Stimulated activated CD4-positive, alpha-beta T cell treated with anti-CD3 and anti-CD28 coated beads, Interleukin-1b, Interleukin-23, amount 100 ng/mL, for 1 hour (primary cell): ENCODE measurements at places on chromosomes 1 and 21.

DNA sequence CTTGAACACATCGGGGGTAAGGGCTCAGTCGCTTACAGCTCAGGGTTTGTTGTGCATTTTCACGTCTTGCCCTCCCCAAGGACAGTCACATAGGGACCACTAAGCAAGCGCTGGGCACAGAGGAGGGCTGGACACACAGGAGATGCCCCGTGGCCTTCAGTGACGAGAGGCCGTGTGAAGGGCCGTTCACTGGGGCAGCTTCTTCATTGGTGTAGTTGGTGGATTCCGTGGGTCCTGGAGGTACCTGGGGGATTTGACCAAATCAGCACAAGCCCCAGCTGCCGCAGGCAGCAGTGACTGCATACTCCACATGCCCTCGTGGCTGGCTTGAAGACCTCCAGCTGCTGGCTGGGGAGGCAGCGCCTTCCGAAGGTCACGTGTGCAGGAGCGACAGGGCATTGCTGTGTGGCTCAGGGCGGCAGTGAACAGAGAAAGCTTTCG is 100.8 kb upstream of the C1orf174 start:
- no peak for DNase-seq

DNA sequence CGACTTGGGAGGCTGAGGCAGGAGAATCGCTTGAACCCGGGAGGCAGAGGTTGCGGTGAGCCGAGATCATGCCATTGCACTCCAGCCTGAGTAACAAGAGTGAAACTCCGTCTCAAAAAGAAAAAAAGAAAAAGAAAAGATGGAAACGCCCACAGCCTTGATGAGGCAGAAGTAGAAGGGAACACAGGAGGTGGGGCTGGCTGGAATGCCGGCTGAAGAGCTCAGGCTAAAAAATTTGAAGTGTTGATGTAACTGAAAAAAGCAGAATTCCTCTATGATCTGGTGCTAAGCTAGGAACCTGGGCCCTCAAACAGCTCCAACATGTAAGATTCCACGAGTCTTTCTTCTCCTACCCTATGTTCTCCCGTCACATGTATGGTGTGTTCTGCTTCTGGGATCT is 53.6 kb downstream of the SLC66A1 start:
- no peak for DNase-seq

- DNase-seq = no peak
Observed at GRCh38 chr1:109392037-109392787, 5.5 kb downstream of the SORT1 start.

- DNase-seq = no peak
Observed at GRCh38 chr1:18249631-18250030, 142.0 kb downstream of the IGSF21 start.

DNA sequence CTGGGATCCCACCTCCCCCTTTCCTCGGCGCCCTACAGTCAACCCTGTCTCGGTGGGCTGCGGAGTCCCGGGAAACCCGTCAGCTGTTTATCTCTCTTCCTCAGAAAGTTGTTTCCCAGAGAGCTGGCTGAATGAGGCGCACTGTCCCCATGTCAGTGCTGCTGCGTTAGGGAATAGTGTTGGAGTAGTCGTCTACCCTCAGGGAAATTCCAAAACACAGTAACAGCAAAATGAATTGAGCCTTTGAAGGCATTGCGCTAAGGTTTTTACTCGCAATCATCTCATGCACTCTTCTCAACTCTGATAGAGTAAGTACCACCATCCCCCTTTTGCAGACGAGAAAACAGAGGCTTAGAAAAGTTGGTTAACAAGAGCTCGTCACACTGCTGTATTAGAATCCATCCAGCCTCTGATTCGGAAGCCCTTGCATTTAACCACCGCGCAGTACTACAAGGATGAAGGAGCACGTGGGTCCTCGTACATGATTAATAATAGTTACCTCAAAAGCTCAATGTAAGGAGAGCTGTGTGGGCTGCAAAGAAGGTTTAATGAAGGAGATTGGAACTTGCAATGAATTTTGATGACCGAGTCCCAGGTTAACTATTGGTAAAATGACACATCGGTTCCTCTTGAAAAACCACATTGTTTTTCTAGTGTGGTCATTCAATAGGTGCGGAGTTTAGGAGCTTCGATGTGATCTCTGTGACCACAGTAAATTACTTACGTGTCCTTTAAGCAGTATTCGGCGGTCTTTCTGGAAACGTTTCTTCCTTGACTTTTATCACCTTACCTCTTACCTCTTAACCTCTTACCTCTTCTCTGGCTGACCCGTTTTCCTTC is 788 bp upstream of the EDEM3 start:
- no peak for DNase-seq

DNA sequence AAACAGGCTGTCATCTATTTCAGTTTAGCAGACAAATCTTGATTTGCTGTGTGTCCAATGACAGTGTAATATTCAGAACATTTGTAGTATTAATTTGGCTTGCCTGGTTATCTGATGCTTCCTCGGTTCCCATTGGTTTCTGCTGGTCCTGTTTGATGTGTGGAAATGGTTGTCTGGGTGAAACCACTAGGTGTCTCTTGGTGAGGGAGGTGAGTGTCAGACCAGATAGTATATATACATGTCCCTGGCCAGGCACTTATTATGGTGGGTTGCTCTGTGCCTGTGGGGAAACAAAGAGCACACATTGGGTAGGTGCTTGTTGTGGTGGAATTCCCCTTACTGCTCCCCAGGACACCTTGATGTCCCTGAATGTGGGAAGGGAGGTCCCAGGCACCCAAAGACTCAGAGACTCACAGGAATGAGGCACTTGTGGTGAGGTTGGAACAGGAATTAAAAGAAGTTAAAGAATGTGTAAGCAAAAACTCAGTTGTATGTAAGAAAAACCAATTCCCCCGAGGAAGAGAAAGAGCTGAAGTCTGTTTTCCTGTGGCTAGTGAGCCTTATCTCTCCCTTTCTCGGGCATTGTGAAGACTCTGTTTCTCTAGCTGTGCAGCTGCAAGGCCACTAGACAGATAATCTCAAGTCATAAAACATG is 1519.1 kb downstream of the BRINP3 start:
- DNase-seq = no peak

GRCh38 chr21:36541721-36542139 is 61.8 kb upstream of the CLDN14 start:
- DNase-seq = no peak

GRCh38 chr1:241611063-241611462 is 29.1 kb downstream of the CHML start:
- no peak for DNase-seq

GRCh38 chr1:25549273-25550154 is 6.1 kb downstream of the LDLRAP1 start:
- DNase-seq = peak; percentile 54

GRCh38 chr1:34831721-34832246 is 27.8 kb downstream of the SMIM12 start:
- no peak for DNase-seq

- no peak for DNase-seq
Observed at GRCh38 chr1:1176931-1177330, 3.3 kb downstream of the TTLL10 start.

- no peak for DNase-seq
Observed at GRCh38 chr1:149936992-149937705, 470 bp upstream of the MTMR11 start.

GRCh38 chr1:35505911-35506798 is 51.0 kb downstream of the KIAA0319L start:
- peak; percentile 9 for DNase-seq

DNA sequence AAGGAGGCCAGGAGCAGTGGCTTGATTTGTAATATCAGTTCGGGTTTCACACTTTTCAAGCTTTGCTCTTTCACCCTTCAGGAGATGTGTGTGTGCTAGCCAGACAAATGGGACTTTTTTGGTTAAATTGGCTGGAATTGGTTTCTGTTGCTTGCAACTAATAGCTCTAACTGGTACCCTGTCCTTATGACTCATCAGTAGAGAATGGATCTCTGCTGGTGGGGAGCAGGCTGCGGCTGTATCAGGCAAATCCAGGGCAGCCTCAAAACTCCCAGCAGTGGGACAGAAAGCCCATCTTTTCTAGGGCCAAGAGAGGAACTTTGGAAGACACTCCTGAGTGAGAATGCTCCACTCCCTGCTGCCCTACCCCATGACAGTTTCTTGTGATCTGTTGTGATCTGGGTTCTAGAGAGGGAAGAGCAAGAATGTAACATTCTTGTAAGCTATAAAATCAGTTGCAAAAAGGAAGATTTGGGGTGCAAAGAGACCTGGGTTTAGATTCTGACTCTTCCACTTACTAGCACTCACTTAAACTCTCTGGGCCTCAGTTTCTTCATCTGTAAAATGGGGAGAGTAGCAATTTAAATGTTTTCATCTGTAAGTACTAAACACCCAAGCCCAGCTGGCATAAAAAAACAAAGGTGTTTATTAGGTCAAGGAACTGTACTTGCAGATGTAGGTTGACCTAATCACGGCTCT is 257.0 kb upstream of the TMEM51 start:
- no peak for DNase-seq

GRCh38 chr1:92708368-92708950 is 76.4 kb downstream of the EVI5 start:
- no peak for DNase-seq

- DNase-seq = no peak
Observed at GRCh38 chr1:230176871-230177411, 109.9 kb downstream of the GALNT2 start.

- DNase-seq = no peak
Observed at GRCh38 chr1:64476251-64476952, 6.5 kb downstream of the CACHD1 start.

DNA sequence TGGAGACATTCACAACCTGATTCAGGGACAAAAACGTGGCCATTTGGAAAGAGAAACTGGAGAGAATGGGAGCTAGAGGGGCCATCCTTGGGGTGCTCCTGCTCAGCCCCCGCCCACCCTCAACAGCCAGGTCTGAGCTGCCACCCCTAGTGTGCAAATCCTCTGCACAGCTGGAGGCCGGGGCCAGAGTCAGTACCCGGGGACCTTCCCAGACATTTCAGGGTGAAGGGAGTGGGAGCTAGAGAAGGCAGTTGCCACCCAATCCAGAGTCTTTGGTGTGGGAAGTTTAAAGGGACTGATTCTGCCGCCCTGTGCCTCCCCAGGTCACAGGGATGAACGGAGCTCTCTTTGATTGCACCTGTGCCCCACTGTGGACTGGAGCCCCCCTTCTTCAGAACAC is 397.4 kb downstream of the MATN1 start:
- DNase-seq = no peak

- DNase-seq = no peak
Observed at GRCh38 chr1:44786138-44786840, 1.7 kb downstream of the BEST4 start.

GRCh38 chr1:65281846-65282245 is 27.5 kb upstream of the DNAJC6 start:
- no peak for DNase-seq

DNA sequence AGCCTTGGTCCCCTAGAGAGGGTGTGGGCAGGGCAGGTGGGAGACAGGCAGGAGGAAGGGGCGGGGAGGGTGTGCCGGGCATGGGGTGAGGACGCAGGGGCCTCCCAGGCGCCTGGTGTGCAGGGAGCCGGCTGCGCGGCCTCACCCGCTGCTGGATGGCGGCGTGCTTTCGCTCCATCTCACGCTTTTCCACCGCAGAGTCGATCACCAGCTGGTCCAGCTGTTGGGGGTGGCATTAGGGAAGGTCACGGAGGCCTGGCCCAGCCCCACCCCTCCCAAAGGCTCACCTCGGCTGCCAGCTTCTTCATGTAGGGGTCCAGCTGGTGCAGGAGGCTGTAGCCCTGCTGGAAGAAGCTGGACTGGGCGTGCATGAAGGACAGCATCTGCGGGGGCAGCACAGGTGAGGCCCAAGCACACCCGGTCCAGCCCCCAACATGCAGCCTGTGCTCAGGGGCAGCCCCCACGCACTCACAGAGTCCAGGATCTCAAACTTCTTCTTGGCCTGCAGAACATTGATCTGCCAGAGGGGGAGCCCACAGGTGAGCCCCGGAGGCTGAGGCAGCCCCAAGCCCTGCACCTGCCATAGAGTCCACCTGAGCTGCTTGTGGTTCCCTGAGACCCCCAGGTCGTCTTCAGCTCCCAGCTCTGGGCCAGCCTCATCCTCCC is 7.9 kb downstream of the ACAP3 start:
- no peak for DNase-seq

- no peak for DNase-seq
Observed at GRCh38 chr21:39189857-39190604, 6.8 kb upstream of the PSMG1 start.

DNA sequence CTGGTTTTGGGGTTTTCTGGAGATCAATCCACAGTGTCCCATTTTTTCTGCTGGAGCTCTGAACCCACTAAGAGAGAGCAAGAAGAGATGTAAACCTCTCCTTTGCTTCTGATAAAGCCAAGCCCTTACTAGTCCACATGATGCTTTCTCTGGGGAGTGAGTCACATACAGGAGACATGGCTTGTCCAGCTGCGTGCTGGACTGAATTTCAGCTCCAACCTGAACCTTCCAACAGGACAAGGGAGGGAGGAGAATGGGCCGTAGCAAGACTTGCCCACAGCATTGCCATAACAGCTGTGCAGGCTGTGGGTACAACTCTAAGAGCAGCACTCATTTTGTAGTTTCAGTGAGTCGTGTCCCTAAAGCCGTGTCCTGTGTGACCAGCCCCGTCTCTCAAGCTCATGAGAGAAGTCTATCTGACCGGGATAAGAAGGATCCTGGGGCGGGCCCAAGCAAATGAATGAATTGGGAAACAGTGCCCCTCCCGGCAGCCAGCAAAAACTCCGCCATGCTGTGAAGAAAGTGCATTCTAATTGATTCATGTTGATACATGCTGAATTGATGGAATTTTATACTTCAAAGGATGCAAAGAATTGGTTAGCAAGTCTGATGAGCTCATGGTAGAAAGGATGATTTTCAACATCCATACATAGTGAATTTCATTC is 195.2 kb downstream of the GABPA start:
- no peak for DNase-seq

DNA sequence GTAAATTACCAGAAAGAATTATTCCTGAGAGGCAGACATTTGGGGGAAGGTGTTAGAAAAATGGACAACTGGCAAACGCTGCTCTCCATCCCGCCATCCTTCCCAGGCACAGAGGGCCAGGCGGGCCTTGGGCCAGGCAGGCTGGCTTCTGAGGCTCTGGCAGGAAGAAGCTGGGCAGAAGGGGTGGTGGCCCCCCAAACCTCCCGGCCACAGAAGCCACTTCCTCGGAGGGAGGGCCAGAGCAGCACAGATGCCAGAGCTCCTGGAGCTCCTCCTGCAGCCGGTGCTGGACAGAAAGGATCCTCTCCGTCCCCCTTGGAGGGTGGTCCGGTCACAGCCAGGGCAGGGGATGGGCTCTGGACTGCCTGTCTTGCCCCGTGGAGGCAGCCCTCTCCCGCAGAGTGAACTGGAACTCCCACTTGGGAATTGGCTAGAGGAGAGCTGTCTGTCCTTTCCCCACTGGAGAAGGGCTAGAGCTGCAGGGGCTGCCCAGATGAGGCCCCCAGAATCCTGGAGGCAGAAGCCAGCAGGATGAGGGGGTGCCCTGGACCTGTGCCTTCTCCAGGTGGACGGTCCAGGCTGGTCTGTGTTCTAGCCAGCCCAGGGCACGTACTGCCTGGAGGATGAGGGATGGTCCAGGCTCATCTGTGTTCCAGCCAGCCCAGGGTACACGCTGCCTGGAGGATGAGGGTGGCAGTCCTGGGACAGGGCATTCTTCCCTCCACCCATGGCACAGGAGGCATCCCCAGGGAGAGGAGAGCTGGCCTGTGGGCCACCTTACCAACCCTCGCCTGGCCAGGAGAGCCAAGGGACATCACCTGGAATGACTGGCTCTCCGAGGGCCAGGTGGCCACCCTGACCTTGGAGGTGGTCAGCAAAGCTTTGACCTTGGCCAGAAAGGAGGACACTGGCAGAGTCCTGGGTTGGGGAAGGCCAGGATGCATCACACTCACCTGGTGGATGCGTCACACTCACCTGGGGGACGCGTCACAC is 47.4 kb upstream of the ACTRT2 start:
- DNase-seq = no peak
